ENCODE measurements at places on chromosomes 12 and 14.

GRCh38 chr14:65019944-65020566, 33.4 kb downstream of the FNTB start:
- no peak for DNase-seq

GRCh38 chr12:58503731-58504130, 416.6 kb downstream of the LRIG3 start:
- no peak for DNase-seq

DNA sequence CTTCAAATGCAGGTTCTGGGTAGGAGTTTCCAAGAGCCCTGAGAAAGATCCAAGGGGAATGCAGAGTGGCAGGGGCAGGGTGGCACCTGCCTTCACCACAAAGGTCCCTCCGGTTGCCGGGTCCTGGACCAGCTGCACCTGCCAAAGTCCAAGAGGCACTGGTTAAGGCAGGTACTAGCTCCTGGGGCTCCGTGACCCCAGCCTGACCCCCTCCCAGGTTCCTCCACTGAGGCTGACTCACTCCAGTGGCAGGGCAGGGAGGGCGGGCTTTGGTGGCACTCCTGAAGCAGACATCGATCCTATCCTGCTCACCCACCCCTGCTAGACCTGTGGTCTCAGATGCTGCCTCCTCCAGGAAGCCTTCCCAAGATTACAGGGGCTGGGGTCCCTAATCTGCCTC, 11.4 kb downstream of the RPS6KL1 start:
- no peak for DNase-seq

GRCh38 chr14:73476451-73476931, 14.2 kb upstream of the RIOX1 start:
- DNase-seq = no peak

GRCh38 chr14:64628940-64629408, 75.2 kb upstream of the PLEKHG3 start:
- no peak for DNase-seq

- DNase-seq = no peak
Measured at GRCh38 chr12:23596568-23596967, 352.9 kb downstream of the SOX5 start.

DNA sequence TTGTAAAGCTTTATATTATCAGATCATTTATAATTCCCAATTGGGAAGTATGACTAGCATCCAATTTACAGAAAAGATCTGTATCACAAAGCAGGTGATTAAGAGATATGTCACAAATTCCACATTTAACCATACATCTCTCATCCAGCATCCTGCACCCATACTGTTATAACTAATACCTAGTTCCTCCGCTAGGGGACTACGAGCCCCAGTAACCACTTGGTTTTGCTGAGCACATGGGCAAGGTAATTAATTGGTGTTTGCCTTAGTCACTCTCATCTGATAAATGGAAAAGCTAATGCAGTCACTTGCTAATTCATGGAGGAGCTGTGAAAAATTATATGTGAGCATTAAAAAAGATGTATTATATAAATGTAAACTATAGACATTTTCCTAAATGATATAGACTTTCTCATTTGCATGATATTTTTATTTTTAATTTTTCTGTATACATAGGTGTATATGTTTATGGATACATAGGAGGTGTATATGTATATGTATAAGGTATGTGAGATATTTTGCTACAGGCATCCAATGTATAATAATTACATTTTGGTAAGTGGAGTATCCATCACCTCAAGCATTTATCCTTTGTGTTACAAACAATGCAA, 1031.8 kb downstream of the GALC start:
- DNase-seq = no peak

DNA sequence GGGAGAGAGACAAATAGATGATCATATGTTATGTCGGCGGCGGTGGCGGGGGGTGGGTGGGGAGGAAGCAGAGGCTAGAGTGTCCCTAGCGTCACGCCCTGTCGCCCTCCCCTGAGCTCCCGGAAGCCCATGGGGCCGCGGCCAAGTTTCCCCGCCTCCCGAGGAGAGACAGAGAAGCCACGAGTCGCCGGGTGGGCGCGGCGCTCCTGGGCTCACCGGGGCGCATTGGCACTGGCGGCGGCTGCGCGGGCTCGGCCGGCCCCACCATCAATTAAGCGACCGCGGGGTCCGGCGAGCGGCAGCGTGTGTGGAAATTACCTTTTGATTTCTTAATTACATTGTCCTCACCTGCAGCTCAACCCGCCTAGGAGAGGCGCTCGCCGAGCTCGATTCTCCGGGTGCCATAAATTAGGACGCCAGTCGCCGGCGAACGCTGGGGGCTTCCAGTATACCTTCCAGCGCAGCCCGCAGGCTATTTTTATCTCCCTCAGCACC, 119.9 kb upstream of the LHX5 start:
- DNase-seq = no peak
